ENCODE measurements at places on chromosomes 12 and 14.

- DNase-seq: peak; percentile 73
Measured at GRCh38 chr12:52082988-52083637, 3.6 kb downstream of the SMIM41 start.

- DNase-seq: peak; percentile 82
Measured at GRCh38 chr14:55097881-55098560, 31.0 kb upstream of the LGALS3 start.

DNA sequence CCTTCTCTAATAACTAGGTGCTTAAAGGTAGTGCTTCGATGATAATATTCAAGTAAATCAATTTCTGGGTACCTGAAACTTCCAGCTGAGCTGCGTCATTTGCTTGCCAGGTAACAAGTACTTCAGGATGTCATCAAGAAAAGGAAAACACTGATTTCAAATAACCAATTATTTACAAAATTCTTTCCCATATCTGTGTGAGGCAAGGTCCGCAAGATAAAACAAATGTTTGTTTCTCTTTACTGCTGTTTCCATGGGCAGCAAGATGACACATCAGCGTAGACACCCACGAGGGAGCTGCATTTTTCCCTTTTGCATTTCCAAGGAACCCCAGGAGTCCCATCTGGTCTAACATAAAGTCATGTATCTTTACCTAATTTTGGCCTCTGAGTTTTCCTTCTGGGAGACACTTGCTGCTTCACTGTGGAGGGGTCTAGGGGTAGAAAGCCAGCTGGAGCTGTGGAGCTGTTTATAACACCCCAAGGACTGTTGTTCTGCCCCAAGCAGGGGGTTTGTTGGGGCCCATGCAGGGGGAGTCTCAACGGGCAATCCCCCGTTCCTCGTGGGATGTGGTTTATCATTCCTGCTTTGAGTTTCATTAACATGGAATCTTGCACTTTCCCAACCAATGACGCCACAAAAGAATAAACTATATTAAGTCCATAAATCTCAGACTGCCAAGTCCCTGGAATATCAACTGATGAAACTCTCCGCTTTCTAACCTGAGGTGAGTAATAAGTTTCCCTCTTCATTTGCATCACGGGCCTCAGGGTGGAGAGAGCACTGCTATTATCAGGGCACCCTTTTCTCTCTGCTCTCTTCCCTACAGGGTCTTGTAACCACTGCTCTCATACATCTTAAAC is 112.8 kb upstream of the PELI2 start:
- DNase-seq: no peak

- no peak for DNase-seq
Measured at GRCh38 chr12:119869720-119870119, 7.4 kb downstream of the CIT start.

- DNase-seq: no peak
Measured at GRCh38 chr12:132813443-132813842, 15.2 kb downstream of the GOLGA3 start.

DNA sequence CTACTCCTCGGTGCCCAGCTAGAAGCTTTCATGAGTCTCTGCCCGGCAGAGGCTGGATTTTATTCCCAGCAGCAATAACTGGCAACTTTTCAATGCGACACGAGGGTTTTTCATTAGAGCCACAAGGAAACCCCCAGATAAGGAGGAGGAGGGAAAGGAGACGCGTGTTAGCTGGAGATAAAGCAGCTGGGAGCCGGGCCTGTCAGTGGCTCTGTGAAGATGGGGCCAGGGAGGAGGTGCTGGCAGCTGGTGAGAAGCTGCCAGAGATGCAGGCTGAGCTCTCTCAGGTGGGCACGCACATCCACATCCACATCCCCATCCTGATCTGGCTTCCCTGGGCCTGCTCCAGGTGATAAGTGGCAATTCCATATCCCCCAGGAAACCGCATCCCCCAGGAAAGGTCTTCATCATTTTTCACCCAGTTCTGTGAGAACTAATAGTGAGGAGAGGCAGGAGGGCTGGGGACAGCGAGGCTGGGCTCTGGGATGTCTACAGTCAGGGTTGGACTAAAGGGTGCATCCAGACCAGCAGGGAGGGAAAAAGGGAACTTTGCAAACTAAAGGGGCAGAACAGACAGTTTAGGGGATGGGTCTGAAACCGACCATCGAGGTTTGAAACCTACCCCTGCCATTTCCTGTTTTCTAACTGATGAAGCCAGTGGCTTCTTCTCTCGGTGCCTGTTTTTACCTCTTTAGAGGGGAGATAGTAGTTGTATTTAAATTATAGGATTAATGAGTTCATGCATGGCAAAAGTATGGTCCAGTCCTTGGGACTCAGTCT is 413.2 kb downstream of the DPF3 start:
- no peak for DNase-seq

DNA sequence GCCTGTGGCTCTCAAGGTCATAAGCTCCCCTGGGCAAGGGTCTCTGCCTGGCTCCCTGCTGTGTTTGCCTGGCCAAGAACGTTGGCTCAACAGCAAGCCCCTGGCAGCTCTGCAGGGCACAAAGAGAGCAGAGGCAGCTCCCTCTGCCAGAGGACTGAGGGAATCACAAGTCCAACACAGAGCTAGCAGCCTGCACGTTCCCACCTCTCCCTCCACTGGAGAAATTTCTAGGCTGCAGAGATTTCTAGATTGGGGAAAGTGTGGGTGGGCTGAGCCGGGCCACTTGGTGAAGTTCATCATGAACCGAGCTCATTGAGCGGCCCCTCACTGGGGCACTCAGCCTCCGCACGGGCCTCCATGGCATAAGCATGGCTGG is 19.8 kb downstream of the ZFYVE21 start:
- no peak for DNase-seq

DNA sequence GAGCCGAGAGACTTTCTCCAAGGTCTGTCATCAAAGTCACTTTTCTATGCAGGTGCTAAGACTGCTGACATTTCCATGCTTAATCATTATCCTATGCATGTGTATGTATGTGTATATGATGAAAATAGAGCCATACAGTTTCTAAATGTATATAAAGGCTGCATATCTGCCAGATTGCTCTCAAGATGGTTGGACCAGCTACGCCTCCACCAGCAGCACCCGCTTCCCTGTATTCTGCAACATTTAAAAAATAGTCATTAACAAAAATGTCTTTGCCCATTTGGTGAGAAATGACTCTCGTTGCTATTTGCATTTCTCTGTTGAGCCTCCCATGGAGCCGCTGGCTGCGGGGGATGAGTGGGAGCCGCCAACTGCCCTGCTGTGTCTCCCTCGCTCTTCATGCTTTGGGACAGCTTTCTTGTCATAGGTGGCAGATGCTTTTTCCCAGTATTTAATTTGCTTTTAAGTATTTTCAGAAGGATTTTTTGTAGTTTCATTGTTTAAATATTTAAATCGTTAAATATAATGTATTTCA is 54.7 kb downstream of the DYNC1H1 start:
- DNase-seq: no peak

DNA sequence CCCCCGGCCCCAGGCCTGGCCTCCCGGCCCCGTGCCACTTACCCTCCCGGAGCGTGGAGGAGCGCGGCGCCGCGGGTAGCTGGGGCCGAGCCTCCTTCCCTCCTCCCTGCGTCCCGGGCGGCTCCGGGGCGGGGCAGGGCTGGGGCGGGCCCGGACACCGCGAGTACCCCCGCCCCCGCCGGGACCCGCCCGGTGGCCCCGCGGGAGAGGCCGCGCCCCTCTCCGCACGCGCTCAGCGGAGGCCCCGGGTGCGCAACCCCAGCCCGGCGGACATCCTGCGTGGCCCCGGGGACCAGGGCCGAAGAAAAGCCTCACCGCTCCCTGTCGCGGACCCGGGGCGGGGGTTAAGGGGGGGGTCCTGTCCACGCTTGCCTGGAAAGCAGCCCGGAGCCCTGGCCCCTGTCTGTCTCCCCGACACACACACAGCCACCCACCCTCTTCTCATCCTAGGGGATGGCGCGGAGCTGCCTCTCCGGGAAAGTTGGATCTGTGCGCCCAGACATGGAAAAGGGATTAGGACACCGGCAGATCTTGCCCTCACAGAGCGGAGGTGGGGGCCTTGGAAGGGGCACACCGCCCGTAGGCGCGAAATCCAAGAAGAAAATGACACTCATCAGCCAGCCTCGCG is at the start of gene SYNE3:
TSS of gene SYNE3 (minus strand) at position 97 of the 628 bp plus-strand sequence. CDS start 40,829 bp downstream, outside the sequence.
- peak; percentile 68 for DNase-seq

- no peak for DNase-seq
Measured at GRCh38 chr12:104620837-104621531, 164.2 kb downstream of the CHST11 start.

DNA sequence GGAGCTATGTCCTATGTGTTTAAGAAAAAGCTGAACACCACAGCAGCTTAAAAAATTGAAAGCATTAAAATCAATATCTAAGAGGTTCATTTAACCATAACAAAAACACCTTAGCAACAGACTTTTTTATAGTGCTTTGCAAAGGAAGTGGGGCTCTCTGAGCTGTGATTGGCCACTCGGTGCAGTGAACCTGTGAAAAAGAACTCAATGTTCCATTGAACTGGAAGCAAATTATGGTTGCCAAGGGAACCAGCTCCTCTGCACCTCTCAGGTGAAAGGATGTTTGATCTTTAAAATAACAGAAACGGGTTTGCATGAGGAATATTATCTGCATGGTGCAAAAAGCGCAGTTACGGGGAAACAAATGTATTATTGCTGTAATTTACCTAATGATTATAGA is 149.4 kb downstream of the SNAPC1 start:
- no peak for DNase-seq

- DNase-seq: no peak
Measured at GRCh38 chr12:99087278-99087677, 442.2 kb downstream of the APAF1 start.

- no peak for DNase-seq
Measured at GRCh38 chr14:64758691-64759554, 54.7 kb downstream of the PLEKHG3 start.

- DNase-seq: no peak
Measured at GRCh38 chr14:30443368-30444007, 115.5 kb upstream of the G2E3 start.

DNA sequence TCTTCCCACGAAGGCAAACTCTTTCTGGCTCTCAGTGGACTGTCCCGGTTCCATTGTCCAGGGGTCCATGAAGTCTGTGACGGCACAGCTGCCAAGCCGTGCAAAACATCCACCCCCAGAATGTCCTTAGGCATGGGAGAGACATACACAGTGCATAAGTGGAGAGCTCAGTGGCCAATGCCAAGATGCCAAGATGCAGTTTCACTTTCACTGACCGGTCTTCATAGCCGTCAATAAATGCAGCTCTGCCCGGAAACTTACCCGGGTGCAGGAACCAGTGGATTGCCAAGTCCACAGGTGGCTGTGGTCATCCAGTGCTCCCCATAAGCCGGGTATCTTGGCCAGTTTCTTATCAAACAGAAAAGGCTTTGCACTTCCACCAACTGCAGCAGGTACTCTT is 162.3 kb downstream of the PTCSC3 start:
- no peak for DNase-seq

GRCh38 chr14:67343601-67344230 is 15.9 kb downstream of the ATP6V1D start:
- no peak for DNase-seq

- peak; percentile 87 for DNase-seq
Measured at GRCh38 chr12:113174461-113175384, 10.6 kb downstream of the DDX54 start.

DNA sequence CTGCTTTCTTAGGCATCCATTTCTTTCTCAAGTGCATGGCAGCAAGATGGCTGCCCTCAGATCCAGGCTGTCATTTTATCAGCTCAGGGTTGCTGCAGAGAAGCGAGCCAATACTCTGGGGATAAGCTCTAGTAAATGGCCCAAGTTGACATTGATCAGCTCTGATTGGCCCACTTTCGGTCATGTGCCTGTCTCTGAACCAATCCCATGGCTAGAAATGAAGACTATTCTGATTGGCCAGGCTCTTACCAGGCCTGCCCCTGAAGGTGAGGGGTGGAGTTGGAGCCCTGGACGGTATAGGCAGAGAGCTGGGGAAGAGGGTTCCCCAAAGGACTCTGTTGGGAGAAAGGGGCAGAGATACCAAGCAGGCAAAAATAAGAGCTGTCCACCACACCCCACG is 41.4 kb downstream of the MYO1H start:
- peak; percentile 5 for DNase-seq

- no peak for DNase-seq
Measured at GRCh38 chr14:69594846-69595245, 16.6 kb upstream of the SUSD6 start.

DNA sequence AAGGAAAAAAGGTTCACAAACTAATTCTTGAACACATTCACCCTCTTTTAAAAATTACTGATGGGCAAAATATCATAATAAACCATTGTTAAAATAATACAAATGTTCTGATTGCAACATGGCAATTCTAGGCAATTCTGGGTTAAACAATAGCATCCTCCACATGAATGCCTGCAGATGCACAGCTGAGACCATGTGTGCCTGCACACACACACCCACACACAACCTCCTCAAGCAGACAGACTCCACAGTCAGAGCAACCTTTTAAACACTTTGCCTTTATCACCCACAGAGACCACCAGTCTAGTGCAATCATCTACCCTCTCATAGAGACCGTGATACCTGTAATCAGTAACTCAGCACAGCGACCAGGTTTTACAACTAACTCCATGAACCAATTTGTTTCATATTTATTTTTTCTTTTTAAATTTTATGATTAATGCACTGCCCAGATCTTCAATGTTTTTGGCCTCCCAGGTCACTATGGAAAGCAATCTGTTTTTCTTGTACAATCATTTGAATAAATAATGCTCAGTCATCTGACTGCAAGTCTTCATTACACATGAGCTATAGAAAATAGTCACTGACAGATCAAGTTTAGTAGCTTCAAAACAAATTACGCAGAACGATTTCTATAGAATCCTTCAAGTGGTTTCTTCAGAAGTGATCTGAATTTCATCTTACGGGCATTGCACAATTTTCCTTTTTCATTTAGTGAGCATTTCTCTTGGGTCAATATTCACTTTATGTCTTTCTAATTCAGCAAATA is 105.8 kb downstream of the PRKD1 start:
- no peak for DNase-seq

DNA sequence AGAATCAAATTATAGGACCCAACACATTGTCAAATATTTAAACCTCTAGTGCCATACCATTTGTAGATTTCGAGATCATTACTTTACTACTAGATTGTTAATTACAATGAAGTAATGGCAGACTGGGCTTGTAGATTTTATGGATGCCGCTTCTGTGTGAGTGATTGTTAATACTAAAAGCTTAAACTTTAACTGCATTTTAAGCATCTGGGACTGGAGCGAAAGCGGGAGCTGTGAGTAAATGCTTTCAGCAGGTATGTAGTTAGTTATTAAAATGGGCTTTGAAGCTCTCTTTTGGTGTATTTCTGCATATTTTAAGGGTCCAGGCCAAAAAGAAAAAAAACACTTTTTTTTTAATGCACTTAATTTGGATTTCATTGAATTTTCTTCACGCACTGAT is 519.3 kb downstream of the MED13L start:
- no peak for DNase-seq

DNA sequence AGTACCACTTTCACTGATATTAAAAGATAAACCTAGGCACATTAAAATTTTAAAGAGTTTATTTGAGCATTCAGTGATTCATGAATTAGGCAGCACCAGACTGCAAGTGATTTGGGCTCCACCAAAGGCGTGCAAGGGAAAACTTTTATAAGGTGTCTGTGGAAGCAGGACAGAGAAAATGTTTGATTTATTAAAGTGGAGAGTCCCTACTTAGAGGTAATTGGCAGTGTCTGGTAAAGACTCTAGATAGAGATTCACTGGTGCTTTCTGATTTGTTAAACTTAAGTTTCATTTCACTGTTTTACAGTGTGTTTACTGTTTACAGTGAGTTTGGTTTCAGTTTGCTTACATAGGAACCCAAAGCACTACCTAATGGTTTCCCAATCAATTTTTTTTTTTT is 72.8 kb downstream of the ANKS1B start:
- DNase-seq: no peak

- no peak for DNase-seq
Measured at GRCh38 chr12:9169979-9170634, 38.1 kb downstream of the PZP start.

- DNase-seq: no peak
Measured at GRCh38 chr12:102873077-102873476, 44.0 kb downstream of the PAH start.
